ENCODE measurements at places on chromosomes 2 and 18.

GRCh38 chr2:177746358-177746757 lies 326.2 kb downstream of the PDE11A start:
- DNase-seq = no peak

DNA sequence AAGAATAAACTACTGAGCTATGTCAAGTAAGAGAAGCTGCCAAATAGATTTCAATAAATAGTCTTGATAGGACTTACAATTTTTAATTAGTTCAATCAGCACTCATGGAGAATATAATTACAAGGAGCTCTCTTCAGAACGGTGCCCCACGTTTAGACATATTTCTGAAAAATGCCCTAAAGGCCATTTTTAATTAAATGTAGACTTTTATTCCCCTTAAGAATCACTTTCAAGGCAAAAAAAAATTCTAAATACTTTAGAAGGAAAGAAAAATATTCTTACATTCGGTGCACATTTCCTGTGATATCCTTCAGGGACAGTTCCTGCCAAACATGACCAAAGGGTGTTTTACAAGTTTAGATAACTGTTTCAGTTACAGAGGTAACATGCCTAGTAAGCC lies 202.5 kb upstream of the CDH7 start:
- no peak for DNase-seq

DNA sequence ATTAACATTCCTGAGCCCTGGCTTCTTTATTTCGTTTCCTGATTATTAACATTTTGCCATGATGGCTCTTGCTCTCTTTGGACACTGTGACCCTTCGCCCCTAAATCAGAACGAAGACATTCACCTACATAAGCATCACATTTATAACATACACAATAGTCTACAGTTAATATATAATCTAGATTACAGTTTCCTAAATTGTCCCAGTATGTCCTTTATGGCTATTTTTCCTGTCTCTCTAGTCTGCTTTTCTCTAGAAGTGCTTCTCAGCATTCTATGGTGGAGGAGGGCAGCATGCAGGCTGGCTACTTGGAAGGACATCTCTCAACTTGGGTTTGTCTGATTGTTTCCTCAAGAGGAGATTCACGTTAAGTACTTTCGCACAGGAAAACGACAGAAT lies 49.9 kb downstream of the FAM210A start:
- DNase-seq = no peak

- DNase-seq = no peak
Measured at GRCh38 chr18:2908166-2908945, 61.5 kb downstream of the EMILIN2 start.

DNA sequence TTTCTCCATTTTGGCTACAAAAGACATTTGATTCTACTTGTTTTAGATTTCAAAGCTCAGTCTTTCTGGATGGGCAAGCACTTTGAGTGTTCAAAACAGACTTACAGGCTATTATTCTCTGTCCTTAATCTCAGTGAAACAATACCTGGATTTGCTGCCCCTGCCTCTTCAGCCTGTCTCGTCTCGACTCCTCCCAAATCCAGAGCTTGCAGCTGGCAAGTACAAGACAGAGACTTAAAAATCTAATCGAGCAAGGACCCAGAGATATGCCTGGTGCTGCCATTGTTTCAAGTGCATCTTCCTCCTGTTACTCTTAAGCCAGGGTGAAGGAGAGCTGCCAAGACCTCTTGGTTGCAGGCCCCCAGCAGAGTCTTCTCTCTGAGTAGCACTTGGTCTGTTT lies 59.2 kb downstream of the LRRC30 start:
- DNase-seq = no peak

GRCh38 chr18:41845563-41845962 lies 109.5 kb upstream of the PIK3C3 start:
- DNase-seq = no peak

GRCh38 chr2:135451966-135452365 lies 79.1 kb downstream of the ZRANB3 start:
- no peak for DNase-seq

GRCh38 chr2:98869870-98870269 lies 66.2 kb downstream of the CRACDL start:
- DNase-seq = peak; percentile 95

DNA sequence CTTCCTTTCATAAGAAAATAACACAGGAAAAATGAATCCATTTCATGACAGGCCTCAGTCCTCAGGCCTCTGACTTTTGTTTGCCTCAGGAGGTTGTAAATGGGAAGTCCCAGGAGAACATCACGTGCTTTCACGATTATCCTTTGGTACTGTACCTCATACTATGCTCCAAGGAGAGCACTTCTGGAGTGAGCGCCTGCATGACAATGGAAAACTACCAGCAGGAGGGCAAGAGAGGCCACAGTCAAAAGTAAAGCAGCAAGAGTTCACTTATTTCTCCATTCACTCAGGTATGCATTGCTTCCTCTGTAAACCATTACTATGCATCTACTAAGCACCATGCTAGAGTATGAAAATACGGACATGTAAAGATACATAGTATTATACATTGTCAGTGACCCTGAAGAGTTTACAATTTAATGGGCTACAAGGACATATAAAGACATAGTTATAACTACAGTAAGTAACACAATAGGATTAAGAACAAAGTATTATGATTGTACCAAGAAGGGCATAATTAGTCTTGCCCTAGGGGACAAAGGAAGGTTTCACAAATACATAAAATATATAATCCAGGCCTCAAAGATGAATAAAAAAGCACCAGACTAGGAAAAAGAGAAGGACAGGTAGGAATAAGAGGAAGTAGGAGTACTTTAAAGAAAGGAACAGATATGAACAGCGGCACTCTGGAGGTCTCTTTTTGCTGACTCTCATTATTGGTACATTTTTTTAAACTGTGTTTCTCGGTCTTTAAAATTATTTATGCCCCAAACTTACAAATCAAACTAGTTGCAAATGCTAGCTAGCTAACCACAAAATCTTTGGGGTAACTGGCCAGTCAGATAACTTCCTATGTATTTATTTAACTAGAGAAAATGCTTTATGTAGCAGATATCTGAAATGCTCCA lies 806.7 kb downstream of the NRXN1 start:
- DNase-seq = peak; percentile 89

DNA sequence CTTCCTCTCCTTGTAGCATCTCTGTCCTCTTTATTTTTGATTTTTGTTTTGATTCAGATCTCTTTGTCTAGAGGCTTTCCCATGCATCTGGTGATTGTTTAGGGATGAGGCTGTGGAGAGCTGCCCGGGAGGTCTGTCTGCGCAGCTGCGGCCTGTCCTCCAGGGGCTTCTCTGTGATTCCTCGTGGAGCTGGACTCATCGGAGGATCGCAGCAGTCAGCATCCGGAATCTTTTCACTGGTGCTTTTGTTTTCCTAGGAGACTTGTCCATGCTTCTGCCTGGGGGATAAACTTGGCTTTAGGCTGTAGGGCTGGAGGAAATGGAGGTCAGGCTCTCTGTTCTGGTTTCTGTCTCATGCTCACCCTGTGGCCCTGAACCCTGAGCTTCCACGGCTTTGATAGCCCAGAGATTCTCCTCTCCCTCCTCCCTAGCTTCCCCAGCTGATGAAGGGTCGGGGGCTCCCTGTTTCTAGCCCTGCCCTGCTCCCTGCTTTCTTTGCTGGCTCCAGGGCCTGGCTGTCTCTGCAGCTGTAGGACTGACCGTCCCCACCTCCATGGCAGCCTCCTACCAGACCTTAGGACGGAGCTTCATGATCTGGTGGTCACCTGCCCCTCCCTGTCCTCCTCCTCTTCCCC lies 35.5 kb downstream of the ZNF532 start:
- DNase-seq = peak; percentile 20

- no peak for DNase-seq
Measured at GRCh38 chr2:67076239-67076624, 320.9 kb upstream of the ETAA1 start.

GRCh38 chr18:32847691-32848090 lies 74.9 kb upstream of the KLHL14 start:
- DNase-seq = peak; percentile 88

- DNase-seq = no peak
Measured at GRCh38 chr2:119484834-119485233, 39.4 kb downstream of the SCTR start.
